ENCODE measurements at places on chromosomes 3 and 15.

GRCh38 chr15:63136742-63137141 lies 15.1 kb downstream of the LACTB start:
- no peak for DNase-seq

GRCh38 chr15:71888797-71889196 lies 78.4 kb downstream of the NR2E3 start:
- DNase-seq = no peak

GRCh38 chr3:141328286-141329166 lies 39.8 kb upstream of the ZBTB38 start:
- DNase-seq = no peak

GRCh38 chr3:189353988-189354889 lies 182.5 kb downstream of the TPRG1 start:
- DNase-seq = no peak

GRCh38 chr15:93017526-93017925 lies 71.5 kb downstream of the RGMA start:
- no peak for DNase-seq

GRCh38 chr3:49277383-49277775 lies 347 bp upstream of the C3orf62 start:
- no peak for DNase-seq

GRCh38 chr3:53334742-53335141 lies 12.6 kb downstream of the DCP1A start:
- no peak for DNase-seq

DNA sequence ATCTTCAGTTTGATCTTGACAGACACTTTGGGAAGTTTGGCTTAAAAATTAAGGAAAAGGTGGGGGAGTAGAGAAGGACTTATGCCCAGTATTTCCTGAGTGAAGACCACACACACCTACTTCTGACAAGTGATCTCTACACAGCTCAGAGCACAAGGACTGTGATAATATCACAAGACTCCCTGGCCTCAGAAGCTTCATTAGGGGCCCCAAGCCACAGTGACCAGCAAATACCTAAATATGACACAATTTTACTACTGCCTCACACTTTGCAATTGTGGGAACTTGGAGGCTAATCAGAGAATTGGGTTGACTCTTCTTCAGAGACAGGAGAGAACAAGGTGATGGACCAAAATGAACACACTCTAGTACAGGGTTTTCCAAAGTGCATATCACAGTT lies 2.6 kb downstream of the ILDR1 start:
- no peak for DNase-seq

GRCh38 chr3:10192953-10193691 lies 28.4 kb downstream of the IRAK2 start:
- no peak for DNase-seq

DNA sequence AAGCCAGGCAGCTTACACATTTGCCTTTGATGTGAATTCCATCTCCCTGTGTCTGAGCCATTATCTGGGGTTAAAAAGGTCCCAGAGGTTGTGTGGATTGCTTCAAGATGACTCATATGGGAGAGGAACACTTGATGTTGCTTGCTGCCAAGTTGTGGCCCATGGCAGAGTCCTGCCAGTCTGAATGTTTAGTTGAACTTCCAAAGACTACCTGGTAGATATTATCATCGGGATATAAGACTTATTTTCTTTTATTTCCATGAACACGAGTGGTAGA lies 85.6 kb downstream of the TJP1 start:
- no peak for DNase-seq

DNA sequence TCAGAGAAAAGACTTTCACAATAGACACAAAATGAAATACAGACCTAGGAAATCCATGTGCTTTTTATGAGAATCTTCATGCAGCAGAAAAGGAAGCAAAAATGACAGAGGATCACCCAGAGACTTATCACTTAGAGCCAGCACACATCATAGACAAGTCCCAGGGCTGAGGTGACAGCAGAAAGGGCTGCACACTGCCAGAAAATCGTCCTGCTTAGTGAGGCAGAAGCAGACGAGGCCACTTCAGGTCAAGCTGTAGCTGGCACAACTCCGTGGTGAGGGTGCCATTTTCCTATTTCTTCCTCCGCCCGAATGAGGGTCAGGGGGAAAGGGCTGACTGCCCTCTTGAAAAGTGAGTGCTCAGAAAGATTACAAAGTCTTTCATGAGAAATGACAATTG lies 95.9 kb upstream of the TNIK start:
- DNase-seq = peak; percentile 2

GRCh38 chr15:40430271-40430805 lies 10.4 kb upstream of the BAHD1 start:
- no peak for DNase-seq

- no peak for DNase-seq
Measured at GRCh38 chr3:47362701-47363100, 18.1 kb upstream of the PTPN23 start.

- DNase-seq = no peak
Measured at GRCh38 chr3:61719278-61719977, 158.1 kb downstream of the PTPRG start.

DNA sequence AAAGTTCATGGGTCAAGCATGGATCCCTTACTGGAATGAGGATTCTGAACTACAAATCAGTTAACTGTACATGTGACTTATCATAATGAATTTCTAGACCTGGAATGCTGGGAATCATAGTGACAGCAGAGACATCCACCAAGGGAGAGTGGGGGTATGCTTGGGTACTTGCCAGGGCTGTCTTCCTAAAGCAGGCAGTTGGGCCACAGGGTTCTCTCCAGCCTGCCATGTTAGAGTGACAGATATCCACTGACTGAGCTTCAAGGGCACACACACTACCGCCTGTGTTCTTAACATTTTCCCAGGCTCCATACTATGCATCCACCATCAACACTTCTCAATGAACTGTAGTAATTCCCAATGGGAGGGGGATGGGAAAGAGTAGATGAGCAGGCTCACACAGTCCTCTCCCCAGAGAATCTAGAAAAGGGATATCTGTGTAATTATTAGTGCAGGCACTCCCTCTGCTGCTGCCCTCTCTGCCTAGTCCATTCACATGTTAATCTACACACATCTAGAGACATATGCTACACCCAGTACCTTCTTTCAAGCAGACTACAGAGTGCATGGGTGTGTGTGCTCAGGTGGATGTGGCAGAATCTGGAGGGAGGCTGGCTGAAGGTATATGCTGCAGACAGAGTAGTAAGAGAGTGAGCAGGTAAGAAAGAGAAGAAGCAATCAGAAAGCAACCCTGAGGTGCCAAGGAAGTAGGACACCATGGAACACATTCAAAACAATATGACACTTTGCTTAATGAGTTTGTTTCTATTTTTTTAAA lies 3.7 kb downstream of the FSTL1 start:
- no peak for DNase-seq

GRCh38 chr3:73525591-73525990 lies 99.2 kb downstream of the PDZRN3 start:
- DNase-seq = no peak

DNA sequence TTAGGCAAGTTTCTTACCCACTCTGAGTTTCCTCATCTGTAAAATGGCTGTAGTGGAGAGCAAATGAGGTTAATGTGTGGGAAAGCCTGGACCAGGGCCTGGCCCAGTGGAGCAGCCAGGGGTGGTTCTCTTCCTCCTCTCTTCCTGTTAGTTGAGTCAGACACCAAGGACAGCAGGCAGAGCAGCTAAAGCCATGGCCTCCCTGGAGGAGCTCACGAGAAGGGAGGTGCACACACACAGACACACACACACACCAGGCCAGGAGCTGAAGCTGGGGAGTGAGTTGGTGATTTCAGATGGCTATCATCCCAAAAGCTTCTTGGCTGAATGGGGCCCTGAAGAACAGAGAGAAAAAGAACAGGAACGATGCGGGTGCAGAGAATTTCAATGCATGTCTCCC lies 33.2 kb upstream of the TSPAN3 start:
- no peak for DNase-seq

- DNase-seq = no peak
Measured at GRCh38 chr3:181210275-181210674, 220.7 kb upstream of the DNAJC19 start.

DNA sequence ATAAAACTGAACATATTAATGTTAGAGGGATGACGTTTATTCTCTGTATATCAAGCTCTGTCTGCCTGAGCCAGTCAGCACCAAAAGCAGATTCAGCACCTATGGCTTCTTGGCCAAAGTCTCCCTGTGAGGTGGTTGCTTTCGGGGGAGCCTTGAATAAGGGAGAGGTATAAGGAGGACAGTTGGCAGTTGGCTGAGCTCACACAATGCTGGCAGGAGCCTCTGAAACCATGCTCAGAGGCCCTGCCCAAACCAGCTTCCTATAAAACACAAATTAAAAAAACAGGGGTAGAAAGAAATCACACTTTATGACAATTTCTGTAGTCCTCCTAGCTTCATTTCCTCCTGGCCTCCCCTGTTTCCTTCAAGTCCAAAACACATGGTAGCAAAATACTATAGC lies 18.8 kb downstream of the ARHGEF3 start:
- DNase-seq = no peak

DNA sequence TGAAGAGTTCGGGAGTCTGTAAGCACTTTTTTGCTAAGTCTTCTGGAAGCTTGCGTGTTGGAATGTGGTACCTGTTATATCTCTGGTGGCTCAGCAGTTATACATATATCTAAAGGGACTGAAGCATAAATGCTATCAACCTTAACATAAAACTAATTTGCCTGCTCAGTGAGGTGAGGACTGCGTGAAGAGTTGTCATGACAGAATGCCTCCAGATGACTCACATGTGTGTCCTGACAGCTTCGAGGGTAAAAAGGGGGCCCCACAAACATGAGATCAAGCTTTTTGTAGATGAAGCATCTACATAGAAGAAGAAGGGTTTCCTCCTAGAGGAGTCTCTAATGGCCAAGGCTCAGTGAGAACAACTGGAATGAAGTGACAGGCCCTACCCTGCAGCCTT lies 88.8 kb upstream of the C3orf80 start:
- DNase-seq = no peak

Measured in substantia nigra (tissue), 51 donors.